ENCODE measurements at places on chromosomes 5 and 9. TPM values are rescaled to one million over a fixed set of nuclear protein-coding genes. Genes with fewer than 3 reads are reported as not detected.

DNA sequence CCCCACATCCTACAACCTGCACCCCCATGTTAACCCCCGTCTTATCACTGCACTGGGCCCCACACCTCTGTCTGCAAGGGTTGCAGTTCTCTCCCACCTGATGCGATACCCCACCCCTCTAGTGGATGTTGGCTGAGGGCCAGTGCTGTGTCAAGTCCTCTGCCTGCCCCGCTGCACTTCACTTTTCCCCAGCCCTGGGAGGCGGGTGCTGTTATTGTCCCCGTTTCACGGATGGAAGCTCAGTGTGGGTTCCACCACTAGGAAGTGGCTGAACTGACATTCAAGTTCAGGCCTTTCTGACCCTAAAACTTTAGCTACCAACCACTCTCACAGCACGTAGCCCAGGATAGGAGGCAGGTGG is 3.5 kb downstream of the SNCB start:
- no peak for DNase-seq

TRAF2 gene
- 12.6 TPM for total RNA-seq

- no peak for DNase-seq
These were observed 344.1 kb downstream of the NR2F1-AS1 start for GRCh38 chr5:93236807-93237421.

- peak; percentile 69 for DNase-seq
These were observed 26.3 kb downstream of the OR2V2 start for GRCh38 chr5:181173420-181174342.

- DNase-seq, result peak; percentile 80
These were observed 4.8 kb downstream of the CD274 start for GRCh38 chr9:5455181-5455580.

FAM169A gene
- 2.4 TPM for total RNA-seq

- peak; percentile 75 for DNase-seq
These were observed 319.5 kb upstream of the ACTBL2 start for GRCh38 chr5:57802131-57802530.

CCDC69 gene
- total RNA-seq, result 0.13 TPM
